ENCODE measurements at places on chromosomes 5 and 9.

GRCh38 chr5:43061352-43062075 lies 21.4 kb upstream of the ANXA2R start:
- DNase-seq: no peak

- no peak for DNase-seq
These were observed 15.3 kb downstream of the FPGS start for GRCh38 chr9:127817881-127818434.

- no peak for DNase-seq
These were observed 61.4 kb downstream of the PCDH1 start for GRCh38 chr5:141816598-141817399.

- DNase-seq: no peak
These were observed 15.9 kb downstream of the CDK7 start for GRCh38 chr5:69250593-69250992.

DNA sequence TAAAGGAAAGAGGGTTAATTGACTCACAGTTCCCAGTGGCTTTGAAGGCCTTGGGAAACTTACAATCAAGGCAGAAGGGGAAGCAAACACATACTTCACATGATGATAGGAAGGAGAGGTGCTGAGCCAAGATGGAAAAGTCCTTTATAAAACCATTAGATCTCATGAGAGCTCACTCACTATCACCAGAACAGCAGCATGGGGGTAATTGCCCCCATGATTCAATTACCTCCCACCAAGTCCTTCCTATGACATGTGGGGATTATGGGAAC lies 99.7 kb downstream of the PTTG1 start:
- DNase-seq: no peak

DNA sequence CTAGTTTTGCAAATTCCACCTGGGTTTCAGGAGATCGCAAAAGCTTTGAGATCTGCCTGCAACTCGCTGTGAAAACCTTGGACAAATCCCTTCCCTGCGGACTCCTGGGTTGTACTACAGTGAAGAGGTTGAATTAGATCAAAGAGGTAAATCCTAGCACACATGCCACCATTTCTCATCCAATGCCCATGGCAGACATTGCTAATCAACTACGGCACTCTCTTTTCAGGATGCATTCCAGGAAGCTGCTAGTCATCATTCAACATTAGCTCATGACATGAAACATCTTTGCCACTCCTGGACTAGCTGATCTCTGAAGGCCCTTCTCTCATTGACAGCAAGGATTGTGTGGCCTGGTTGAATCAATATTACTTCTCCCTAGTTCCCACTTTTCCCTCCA lies 46.1 kb downstream of the PCDH1 start:
- DNase-seq: no peak

DNA sequence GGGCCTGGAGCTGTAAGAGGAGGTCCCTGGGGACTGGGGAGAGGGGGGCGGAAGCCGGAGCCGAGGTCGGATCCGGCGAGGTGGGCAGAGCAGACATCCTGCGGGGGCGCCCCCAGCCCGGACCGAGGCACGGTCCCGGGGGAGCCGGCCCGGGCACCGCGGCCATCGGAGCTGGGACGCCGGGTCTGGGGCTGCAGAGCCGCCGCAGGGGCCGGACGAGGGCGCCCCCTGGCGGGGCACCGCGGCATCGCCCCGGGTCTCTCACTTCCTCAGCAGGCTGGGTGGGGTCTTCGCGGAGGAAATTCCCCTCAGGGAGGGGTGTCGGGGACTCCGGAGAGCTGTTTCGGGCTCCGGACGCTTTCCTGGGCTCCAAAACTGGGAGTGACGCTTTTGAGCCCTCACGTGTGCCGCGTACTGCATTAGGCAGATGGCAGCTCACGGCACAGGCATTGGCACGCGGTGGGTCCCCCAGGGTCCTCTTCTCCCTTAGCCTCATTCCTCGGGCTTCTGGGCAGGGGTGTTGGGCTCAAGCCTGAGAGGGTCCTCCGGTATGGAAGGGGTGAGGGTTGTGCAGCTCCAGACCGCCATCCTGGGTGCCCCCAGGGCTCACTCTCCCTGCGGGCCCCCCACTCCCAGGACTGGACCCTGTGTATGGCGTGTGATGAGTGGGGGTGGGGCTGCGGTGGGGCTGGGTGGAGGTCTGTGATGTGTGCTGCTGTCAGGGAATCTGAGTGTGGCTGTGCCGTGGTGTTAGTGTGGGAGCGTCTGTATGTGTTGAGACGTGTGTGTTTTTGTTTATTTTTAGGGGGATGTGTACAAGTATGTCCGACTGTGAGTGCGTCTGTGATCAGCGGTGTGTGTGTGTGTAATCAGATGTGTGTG lies 29.6 kb downstream of the LHX2 start:
- DNase-seq: peak; percentile 30

GRCh38 chr9:136244122-136244968 lies 1.3 kb downstream of the QSOX2 start:
- DNase-seq: no peak

DNA sequence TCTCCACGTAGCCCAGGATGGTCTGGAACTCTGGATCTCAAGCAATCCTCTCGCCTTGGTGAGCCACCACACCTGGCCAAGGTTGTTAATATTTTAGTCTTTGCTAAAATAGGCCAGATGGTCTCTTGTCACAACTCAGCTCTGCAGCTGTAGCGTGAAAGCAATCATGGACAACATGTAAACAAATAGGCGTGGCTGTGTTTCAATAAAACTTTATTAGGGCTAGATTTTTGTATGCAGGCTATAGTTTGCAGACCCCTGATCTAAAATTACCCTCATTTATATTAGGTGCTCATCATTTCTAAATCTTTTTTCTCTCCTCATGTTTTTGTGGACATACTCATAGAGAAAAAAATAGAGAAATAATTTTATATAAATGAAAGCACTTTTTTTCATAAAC lies 72.1 kb upstream of the SLC28A3 start:
- DNase-seq: no peak

DNA sequence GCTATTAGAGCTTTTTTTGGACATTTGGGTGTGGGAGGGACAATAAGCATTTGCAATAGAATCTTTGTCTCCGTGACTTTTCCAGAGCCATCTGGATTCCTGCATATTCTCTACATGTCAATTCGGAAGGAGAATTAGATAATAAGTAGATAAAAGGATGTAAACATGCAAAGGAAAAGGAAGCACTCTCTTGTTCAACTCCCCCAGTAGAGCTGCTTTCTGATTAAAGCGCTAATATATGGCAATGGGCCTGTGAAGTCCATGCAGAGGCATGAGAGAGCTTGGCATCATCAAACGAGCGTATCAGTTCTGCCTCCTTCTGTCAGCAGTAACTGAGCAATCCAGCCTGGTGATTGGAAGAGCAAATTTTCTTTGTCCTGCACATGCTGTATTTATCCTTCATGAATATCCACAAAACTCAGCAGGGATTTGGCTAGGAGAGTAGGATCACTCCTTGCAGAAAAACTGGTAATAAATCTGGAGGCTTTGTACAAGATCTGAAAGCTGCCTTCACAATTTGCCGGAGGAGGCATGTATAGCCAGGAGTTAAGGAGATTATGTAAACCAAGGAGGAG lies 1752.9 kb downstream of the MAT2B start:
- DNase-seq: no peak

DNA sequence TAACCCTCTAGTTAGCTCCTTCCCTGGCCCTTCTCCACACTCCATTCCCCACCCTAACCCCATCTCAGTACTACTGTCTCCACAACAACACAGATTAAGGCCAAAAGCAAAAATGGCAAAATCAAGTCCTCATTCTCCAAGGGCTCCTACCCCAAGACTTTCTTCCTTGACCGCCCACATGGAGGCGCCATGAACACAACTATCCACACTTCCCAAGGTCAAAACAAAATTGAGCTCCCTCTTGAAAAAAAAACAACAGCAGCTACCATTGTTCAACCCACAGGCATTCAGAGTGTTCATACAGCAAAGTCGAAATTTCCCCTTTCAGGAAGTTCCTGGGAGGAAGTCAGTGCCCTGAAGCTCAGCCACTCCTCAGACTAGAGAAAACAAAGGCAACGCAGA lies 54.4 kb downstream of the GNAQ start:
- no peak for DNase-seq

DNA sequence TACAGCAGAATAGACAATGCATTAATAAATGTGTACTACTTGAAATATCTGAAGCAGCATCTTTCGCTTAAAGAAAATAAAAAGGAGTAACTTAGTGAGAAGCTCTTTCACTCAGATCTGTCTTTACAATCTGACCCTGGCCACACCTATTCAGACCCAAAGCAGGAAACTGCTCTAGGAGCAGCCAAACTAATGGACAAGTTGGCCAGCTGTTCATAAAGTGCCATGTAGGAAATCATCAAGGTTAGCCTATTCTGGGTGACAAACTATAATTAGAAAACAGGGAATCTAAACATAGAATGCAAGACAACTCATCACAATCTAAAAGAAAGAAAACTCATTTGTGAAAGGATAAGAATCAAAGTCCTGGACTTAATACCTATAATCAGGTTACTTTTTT lies 101.3 kb downstream of the AGTPBP1 start:
- no peak for DNase-seq

GRCh38 chr5:111077678-111078077 lies 6.2 kb downstream of the TSLP start:
- DNase-seq: no peak

GRCh38 chr5:109689740-109690241 lies at the start of gene MAN2A1:
Gene MAN2A1 (plus strand): TSS chr5:109689927. CDS start chr5:109690418, 491 bp downstream.
- DNase-seq: peak; percentile 73

DNA sequence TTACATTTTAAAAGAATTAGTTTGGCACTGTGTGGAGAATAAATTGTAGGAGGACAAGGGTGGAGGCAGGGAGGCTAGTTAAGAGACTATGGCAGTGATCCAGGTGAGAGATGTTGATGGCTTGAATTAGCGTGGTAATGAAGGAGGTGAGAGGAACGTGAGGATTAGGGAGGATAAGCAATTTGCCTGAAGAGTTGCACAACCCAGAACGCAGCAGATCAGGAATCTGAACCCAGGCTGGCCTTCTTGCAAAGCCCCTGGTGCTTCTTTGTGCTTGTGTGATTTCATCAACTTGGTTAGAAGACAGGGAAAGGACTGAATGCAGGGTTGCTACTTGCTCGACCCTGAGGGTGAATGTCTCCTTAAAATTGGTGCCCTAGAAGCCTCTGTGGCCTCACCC lies 6.9 kb upstream of the SCAMP1 start:
- DNase-seq: no peak

DNA sequence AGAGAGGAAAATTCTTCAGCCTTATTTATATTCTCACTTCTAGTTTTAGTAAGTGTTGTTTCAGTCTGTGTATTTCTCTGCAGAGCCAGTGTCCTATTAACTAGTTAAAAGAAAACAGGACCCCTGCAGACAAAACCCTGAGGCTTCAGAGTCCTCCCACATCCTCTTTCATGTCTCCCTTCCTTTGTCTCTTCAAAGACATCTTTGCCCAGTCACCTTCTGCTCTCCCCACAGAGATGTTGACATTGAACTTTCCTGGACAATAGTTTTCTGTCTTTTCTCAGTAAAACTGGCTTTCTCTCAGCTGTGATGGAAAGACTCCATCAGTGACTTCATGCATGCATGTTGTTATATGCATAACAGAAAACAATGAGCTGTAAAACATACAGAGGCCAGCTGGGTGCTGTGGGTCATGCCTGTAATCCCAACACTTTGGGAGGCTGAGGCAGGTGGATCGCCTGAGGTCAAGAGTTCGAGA lies 20.2 kb downstream of the GRAMD2B start:
- no peak for DNase-seq

DNA sequence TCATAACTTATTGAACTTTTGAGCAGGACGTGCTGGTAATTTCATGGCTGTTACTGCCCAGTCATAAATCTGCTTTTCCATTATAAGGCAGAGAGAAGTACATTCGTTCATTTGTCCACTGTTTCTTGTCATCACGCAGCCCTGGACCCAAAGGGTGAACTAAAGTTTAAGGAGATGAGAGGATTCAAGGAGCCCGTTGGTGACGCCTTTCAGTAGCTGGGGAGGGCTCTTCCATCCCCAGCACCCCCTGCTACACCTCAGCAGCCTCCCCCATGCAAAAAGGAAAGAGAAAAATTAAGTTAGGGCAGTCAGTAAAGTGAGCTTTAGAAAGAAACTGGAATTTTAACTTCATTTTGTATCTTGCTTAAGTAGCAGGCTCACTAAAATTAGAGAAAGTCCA lies 2.9 kb downstream of the FOXE1 start:
- no peak for DNase-seq

GRCh38 chr9:129281506-129282145 lies 103.6 kb upstream of the IER5L start:
- DNase-seq: no peak

- DNase-seq: no peak
These were observed 289.5 kb upstream of the IL12B start for GRCh38 chr5:159619826-159620225.

- DNase-seq: no peak
These were observed 15.7 kb upstream of the CXCL14 start for GRCh38 chr5:135594416-135594960.

- no peak for DNase-seq
These were observed 29.8 kb upstream of the VCAN start for GRCh38 chr5:83441747-83442146.

GRCh38 chr9:6681957-6682501 lies 36.5 kb upstream of the GLDC start:
- DNase-seq: no peak

- DNase-seq: no peak
These were observed 521.7 kb downstream of the HINT1 start for GRCh38 chr5:130643321-130643720.

DNA sequence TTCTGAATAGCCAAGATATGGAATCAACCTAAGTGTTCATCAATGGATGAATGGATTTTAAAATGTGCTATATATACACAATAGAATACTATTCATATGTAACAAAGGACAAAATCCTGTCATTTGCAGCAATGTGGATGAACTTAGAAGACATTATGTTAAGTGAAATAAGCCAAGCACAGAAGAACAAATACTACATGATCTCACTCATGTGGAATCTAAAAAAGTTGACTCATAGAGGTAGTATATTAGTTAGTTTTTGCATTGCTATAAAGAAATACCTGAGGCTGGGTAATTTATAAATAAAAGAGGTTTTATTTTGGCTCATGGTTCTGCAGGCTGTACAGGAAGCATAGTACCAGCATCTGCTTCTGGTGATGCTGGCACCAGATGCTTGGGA lies 8.1 kb downstream of the CATSPER3 start:
- no peak for DNase-seq

- no peak for DNase-seq
These were observed 418.8 kb downstream of the KDM4C start for GRCh38 chr9:7176561-7176960.

- DNase-seq: peak; percentile 29
These were observed 316.6 kb downstream of the TLE1 start for GRCh38 chr9:81372628-81373191.

Measured in prostate gland (tissue), 2 donors.